ENCODE measurements at places on chromosomes 4 and X.

DNA sequence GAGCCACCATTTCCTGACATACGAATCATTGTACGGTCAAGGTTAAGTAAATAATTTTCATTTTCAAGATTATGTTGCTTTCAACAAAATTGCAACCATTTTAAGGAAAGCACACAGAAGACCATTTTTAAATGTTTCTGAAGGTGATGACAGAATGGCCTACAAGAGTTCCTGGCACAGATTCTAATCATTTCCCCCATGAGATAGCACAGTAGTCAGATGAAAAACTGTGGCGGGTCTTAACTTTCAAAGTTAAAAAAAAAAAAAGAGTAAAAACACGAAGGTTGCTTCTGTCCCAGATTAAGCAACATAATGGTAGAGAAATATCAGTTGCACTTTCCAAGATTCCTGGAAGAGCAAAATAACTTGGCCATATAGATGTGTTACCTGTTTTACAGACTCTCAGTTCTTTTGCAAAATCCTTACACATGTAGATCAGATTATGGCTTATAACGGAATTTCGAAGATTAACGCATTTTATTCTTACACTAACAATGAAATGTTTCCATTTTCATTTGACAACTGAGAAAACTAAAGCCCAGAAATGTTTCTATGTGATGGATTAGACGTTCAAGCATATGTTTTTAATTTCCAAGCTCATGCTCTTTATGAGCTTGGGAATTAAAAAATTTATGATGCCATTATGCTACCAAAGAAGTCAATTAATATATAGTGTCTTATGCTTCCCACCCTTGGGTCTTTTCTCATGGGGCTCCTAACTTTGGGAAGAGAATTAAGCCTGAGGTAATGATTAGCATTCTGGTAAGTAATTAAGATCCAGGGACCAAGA, 335.1 kb upstream of the CLNK start:
- DNase-seq: no peak

- DNase-seq: no peak
These were observed 112.3 kb downstream of the PCDH19 start for GRCh38 chrX:100297728-100298127.

DNA sequence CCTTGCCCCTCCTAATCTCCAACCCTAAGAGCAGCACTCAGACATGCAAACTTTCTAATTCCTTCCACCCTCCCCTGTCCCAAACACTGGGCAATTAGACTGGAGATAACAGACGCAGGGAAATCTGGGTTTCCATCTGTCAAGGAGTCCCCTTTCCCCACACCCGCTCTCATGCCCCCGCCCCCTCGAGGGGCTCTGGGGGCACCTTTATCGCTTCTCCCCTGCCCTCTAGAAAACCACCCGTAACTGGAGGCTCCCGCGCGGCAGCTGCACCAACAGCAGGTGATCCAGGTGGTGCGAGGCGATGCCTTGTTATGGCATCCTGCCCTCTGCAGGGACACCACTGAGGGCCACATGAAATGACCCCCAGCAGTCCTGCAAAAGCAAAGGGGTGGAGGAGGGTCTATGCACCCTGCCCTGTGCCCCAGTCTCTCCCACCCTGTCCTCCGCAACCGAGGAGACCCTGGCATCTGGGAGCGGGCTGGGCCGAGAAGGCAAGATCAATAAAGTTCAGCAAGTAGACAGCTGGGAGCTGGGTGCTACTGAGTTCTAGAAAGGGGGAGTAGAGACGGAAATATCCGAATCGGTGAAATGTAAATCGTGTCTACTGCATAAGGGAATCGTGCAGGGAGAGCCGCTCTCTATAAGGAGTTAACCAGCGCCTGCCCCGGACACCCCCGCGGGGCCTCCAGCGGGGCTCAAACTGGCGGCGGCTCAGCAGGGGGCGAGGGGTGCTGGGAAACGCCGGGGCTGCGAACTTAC, 1.6 kb downstream of the KCTD8 start:
- DNase-seq: peak; percentile 63

DNA sequence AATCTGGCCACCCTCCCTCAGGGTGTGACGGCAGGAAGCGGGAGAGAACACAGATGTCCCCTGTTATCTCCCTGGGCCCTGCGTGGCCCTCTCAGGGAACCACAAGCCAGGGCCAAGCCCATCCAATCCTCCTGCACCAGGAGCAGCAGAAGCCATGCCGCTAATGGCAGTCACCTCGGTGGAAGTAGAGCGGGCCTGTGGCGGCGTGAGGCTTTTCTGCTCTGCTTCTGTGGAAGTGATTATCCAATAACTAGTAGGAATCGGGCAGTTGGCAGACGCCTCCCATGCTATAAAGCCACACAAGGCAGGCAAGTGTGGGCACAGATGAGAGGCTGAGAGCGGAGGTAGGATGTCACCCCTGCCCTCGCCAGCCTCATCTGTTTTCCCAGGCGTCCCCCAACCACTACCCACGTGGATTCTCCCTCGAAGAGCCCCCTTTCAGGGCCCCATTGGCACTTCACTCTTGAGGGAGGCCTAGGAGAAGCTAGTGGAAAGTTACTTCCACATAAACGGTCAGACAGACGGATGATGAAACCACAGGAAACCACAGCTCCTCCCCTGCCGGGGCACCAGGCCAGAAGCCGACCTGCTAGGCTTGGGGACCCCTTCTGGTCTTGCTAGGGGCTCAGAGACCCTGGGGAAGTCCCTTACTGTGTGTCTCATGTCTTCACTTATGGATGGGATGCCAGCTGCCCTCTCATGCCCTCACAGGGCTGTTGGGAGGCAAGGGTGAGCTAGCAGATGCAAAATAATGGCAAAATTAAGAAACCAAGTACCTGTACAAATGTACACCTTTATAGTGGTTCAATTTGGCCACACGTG, 18.8 kb upstream of the TMSB4X start:
- DNase-seq: no peak

GRCh38 chr4:165016971-165017370, 14.8 kb upstream of the TRIM60 start:
- DNase-seq: no peak

DNA sequence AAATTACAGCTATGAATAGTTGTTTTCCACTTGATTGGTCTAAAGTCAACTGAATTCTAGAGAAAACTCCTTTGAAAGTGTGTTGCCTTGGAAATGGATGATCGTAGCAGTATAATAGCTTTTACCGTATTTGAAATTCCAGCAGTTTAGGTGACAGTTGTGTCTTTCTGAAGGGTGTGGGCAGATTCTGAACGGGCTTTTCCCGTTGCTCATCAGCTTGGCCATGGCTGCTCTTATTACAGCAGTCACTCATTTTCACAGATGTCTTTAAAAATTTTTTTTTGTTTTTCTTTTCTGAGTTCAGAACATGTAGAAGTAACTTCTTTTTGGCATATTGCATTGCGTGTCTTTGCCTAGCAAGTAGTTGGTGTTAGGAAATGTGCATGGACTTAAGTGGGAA, 69.6 kb upstream of the SLC4A4 start:
- no peak for DNase-seq

DNA sequence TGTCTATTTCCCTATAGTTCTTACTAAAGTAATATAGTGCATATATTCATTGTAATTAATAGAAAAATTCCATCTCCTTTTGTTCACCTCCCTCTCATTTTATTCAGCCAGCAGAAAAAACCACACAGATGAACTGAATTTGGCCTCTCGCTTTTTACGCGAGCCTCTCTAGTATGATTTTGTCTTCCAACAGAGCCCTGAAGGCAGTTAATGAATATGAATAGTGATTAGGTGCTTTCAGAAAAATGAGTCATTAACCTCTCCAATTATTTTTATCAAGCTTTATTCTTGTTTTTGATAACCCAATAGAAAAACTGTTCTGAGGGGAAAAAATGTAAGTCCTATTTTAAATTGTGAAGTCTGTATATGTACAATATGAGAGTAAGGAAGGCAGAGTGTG, 74.1 kb downstream of the ZAR1 start:
- DNase-seq: peak; percentile 3

- DNase-seq: peak; percentile 22
These were observed 2092.4 kb upstream of the TENM3 start for GRCh38 chr4:180150818-180151217.

GRCh38 chr4:7945709-7946380, 6.2 kb upstream of the AFAP1 start:
- no peak for DNase-seq

- DNase-seq: peak; percentile 59
These were observed 235.3 kb downstream of the GPAT3 start for GRCh38 chr4:83771113-83771705.

DNA sequence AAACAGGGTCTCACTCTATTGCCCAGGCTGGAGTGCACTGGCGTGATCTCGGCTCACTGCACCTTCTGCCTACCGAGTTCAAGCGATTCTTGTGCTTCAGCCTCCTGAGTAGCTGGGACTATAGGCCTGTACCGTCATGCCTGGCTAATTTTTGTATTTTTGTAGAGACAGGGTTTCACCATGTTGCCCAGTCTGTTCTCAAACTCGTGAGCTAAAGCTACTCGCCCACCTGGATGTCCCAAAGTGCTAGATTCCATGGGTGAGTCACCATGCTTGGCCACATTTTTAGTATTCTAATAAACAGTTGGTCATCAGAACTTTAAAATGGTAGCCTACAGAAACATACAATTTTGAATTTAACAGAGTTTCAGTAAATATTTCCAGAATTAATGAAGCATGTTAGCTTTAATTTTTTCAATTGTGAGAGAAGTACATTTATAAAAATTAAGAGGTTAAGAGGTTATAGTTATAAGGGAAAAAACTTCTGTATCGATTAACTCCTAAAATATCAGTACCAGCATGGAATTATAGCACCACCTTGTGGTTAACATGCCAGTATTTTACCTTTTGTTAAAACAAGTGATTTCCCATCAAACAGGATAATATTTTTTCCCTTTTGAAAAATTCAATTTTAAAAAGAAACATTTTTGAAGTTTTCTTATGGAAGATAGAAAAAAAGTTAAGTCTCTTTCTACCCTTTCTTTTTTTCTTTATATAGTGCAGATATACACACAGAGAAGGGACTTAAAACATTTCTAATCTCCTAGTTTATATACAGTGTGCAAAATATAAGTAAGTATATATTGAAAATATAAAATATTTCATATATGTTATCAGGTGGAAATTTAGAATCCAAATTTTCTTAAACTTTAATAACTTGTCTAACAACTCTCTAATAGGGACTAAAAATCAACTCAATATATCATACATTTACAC, 35.4 kb downstream of the CEP44 start:
- peak; percentile 65 for DNase-seq

- no peak for DNase-seq
These were observed 151.8 kb upstream of the GATB start for GRCh38 chr4:151912632-151913031.

DNA sequence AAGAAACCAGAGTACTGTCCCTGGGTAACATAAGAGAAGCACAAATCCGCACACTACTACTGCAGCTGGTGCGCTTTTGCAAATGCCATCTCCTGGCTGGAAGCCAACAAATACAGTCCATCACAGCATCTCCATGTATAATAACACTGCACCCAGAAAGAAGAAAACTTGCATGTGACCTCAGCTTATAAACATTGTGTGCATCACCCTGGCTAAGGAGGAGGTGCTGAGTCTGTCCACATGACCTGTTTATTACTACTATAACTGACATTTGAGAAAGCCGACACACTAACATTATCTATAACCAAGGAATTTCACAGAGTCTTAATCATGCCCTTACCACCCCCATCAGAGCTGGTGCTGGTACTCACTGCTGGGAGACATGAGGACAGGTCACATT, 516.8 kb downstream of the CFAP47 start:
- peak; percentile 6 for DNase-seq

DNA sequence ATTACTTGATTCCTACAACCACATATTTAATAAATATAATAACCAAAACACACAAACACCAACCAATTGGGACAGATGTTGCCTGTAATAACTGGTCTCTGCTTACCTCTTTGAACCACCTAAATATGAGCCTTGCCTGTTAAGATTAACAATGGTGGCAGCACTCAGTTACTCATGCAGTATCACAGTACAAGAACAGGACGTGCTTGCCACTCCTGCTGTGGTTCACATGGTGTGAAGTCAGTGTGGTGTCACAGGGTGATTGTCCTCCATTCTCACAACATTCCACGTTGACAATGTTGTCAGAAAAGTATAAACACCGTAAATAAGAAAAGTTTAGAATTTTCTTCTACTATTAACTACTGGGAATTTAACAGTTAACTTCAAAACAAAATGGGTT, 365.0 kb downstream of the PPP3CA start:
- DNase-seq: no peak

DNA sequence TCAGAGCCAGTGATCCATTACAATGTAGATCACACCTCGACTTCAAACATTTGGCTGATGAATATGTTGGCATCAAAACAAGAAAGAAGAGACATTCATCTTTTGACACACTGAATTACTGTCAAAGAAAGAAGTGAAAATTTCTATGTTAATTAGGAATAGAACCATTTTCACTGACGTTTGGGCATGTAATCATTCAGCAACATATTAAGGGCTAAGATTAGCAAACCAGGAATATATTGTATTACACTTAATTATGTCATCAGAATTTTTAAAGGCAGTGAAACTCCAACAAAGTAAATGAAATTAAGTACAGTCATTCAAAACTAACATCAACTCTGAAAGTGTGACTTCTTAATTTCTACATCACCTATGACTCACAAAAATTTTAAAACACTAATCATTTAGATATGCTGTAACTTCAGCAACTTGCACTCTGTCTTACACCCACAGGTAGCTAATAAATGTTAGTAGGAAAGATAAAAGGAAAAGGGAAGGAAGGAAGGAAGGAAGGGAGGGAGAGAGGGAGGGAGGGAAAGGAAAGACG, 1.4 kb upstream of the SMR3A start:
- no peak for DNase-seq

- DNase-seq: peak; percentile 49
These were observed 47.4 kb downstream of the CXXC4 start for GRCh38 chr4:104447294-104447693.

- peak; percentile 69 for DNase-seq
These were observed 161.3 kb upstream of the PSAPL1 start for GRCh38 chr4:7595934-7596461.

DNA sequence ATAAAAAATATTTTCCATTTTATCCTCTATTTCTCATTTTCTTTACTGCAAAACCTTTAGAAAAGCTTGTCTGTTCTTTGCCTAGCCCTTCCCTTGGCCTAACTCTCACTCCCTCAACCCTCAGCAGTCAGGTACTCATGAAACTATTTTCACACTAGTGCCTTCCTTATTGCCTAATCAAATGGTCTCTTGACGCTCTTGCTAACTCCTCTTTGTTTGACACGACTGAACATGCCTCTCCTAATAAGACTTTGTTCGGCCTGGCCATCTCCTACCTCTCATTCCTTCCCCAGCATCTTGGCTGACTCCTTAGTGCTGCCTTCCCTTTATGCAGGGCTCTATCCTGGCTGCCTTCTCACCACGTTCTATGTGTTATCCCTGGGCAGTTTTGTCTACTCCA, 11.1 kb upstream of the LRAT start:
- no peak for DNase-seq

- DNase-seq: no peak
These were observed 4.9 kb downstream of the LRPAP1 start for GRCh38 chr4:3527101-3527913.

GRCh38 chrX:56793521-56794320, 64.7 kb downstream of the NBDY start:
- DNase-seq: no peak

DNA sequence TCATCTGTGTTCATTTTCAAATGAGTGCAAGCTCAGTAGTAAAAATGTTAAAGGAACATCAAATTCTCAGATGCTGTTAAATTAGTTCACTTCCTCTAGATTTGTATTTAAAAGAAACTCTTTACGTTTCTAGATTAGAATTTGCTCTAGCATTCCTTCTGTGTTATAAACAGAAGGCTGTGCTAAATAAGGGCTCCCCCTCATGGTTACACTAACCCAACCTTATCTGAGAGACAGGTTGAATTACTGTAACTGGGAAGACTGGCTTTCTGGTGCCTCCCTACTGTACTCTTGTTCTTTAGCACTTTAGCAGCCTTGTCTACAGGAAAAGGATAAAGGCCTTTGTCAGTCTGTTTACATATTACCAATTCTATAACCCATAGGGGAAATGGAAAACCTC, 56.8 kb downstream of the RXFP1 start:
- DNase-seq: no peak
